Stimulated activated CD4-positive, alpha-beta T cell treated with anti-CD3 and anti-CD28 coated beads, Interleukin-12 subunit alpha, Interleukin-12 subunit beta, amount 100 ng/mL, for 48 hours (primary cell): ENCODE measurements at places on chromosomes 12 and 14.

GRCh38 chr14:47678993-47679392 is 3.6 kb upstream of the MDGA2 start:
- DNase-seq: no peak

GRCh38 chr12:112944024-112944690 is 5.9 kb downstream of the OAS3 start:
- DNase-seq: no peak

GRCh38 chr12:49138587-49138986 is 7.4 kb upstream of the TUBA1B start:
- DNase-seq: no peak

DNA sequence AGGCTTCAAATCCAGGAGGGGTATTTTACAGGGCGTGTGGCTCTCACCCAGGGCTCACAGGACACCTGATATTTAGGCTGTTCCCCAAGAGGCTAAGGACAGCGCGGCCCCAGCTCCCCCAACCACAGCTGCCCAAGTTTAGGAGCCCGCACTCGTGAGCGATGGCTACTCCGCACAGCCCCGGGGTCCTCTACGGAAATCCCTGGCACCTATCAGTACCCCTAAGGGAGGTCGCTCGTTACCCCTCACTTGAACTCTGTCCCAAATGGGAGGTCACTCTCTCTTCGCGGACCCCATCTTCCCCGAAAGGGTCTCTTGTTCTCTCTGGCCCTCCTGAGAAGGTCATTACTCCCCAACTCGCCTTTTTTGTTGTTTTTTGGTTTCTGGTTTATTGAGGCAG is 708 bp upstream of the P2RX4 start:
- DNase-seq: no peak

- DNase-seq: no peak
These were observed 6.8 kb upstream of the NR4A1 start for GRCh38 chr12:52044292-52044983.

GRCh38 chr14:54625112-54625511 is 58.2 kb downstream of the SAMD4A start:
- no peak for DNase-seq
